ENCODE measurements at places on chromosomes 16 and 17.

- DNase-seq: peak; percentile 91
Measured at GRCh38 chr17:78925234-78925633, at the start of gene TIMP2. Gene TIMP2, minus strand, starts transcription at chr17:78925387. Its CDS starts 299 bp downstream, at chr17:78925088.

DNA sequence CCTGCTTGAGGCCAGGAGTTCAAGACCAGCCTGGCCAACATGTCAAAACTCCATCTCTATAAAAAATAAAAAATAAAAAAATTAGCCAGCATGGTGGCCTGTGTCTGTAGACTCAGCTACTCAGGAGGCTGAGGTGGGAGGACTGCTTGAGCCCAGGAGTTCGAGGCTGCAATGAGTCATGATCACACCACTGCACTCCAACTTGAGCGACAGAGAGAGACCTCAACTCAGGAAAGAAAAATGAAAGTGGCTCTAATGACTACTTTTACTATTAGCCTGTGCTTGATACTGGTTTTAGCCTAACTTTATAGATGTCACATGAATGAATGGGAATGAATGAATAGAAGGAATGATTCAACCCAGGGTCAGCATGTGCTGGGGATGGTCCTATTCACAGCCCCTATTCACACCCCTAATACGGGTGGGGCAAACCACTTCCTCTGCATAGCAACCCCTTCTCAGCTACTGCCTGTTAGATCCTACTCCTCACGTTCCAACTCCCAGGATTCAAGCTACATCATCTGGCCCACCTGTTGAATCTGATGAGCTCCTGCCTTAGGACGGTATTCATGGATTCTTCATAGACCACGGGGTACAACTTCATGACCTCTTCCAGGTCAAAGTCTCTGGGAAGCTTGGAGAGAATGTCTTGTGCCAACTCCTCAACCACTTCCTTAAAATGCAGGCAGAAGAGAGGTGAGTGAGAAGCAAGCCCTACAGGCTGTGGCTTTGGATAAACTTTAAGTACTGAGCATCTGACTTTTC lies 40.5 kb downstream of the LYRM1 start:
- DNase-seq: no peak

DNA sequence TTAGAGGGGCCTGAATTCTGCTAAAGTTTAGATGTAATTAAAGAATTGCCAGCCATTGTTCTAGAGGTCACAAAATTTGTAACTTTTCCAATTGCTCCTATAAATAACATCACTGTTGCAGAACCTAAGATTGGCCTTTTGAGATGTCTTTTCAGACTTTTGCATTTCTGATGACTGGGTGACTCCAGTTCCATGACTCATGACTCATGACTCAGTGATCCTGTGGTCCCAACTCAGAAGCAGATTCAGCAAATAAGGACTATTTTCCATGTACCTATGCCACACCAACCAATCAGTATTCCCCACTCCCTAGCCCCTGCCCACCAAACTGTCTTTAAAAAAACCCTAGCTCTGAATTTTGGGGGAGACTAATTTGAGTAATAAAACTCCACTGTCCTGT lies 740.9 kb downstream of the CDH8 start:
- DNase-seq: no peak

DNA sequence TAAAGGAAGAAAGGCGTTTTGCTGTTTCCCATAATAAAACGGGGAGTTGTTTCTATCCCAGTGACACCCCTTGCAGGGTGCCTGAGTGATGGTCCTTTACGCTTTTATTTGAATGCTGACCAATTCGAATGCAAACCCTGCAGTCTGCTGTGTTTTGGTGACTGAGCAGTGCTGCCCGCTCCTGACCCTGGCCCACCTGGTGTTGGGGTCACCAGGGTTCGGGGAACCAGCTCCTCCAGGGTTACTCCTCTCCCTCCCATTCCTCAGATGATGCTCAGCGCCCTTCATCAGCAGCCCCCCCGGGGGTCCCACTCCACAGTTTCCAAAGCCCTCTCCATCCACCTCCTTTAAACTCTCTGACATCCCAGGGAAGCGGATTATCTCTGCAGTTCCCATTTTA lies 6.0 kb downstream of the CA4 start:
- DNase-seq: no peak

DNA sequence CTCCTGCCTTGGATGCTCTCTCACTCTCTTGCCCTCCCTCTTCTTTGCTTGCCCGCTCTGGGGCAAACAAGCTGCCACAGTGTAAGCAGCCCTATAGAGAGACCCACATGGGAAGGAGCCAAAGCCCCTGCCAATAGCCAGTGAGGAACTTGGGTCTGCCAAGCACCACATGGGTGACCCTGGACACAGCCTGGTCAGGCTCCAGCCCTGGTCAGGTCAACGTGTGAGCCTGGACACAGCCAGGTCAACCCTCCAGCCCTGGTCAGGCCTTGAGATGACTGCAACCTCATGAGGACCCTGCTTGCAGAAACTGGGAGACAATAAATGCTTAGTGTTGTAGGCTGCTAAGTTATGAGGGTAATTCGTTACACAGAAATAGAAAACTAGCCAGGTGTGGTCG lies 14.3 kb upstream of the PHOSPHO1 start:
- DNase-seq: no peak

- no peak for DNase-seq
Measured at GRCh38 chr16:68309799-68310198, 947 bp downstream of the SLC7A6OS start.

- DNase-seq: no peak
Measured at GRCh38 chr17:68634345-68634876, 33.2 kb upstream of the FAM20A start.

GRCh38 chr16:23498863-23499262 lies 11.4 kb downstream of the GGA2 start:
- DNase-seq: no peak

GRCh38 chr16:56258508-56259424 lies 67.5 kb downstream of the GNAO1 start:
- DNase-seq: no peak

GRCh38 chr16:11530171-11530940 lies 56.4 kb downstream of the LITAF start:
- DNase-seq: no peak

DNA sequence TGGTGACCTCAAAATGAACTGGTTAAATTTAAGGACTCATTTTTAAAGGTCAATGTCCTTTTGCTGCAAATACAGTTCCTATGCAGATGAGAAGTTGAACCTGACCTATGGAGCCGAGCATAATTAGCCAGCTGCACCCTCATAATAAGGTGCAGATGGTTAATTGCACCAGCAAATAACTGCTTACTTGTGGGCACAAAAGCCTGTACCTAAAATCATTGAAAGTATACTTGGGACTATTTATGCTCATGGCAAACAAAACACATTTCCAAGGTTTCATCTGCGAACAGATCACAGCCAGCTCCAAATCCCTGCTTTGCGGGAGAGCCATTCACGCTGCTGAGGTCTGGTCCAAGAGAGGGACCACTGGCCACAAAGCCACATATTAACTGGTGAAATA lies 13.0 kb downstream of the HYDIN start:
- no peak for DNase-seq

DNA sequence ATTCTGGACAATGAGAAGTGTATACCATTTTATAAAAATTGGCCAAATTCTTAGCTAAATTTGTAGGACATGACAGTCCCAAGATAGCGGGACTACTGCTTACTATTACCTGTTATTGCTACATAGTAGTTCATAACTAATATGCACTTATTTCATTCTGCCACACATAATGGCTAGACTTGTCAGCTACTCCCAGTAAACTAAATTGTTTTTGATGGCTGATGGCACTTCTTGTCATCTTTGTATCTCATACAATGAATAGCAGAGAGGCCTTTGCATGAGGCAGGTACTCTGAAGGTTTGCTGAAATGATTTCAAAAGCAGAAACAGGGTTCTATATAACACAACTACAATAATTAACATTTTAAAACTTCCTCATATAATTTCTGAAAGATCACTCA lies 44.0 kb downstream of the ITFG1 start:
- DNase-seq: no peak

DNA sequence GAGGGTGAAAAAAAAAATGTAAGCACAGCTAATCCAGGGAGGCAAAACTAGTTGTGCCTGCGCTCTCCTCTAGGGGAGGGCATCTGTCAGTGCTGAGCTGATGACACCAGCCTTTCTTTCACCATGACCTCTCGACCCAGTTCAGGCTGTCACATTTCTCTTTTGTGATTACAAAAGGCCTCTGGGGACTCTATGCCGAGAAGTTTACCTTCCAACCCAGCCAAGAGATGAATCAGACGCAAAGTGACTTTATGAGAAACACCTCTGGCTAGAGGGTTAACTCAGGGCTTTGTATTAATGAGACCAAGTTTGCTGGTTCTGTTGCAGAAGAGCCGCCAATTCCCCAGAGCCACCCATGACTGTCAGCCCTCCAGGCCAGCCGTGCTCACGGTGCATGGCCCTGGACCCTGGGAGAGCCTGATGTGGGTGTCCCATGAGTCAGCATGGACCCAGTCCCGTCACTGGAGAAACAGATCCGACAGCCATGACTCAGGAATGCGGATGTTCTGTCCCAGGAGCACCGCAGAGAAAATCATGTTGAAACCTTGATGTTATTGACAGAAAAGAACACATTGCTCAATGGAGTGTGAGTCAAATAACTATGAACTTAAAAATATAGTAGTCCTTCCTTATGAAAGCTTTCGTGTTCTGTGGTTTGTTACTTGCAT lies 437.2 kb downstream of the HS3ST3B1 start:
- no peak for DNase-seq

DNA sequence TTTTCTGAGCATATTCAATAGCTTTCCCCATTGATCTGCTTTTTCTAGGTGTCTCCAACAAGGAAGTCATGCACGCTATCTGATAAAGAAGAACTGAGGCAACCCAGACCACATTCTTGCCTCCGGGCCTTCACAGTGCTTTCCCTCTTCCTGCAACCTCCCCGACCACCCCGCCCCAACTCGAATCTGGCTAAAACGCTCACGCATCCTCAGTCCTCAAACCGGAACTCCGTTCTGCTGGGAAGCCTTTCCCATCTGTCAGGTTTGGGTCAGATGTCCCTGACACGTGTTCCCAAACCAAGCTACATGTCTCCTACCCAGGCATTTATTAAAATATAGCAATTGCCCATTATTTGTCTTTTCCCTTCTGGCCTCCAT lies 112.7 kb downstream of the VPS53 start:
- no peak for DNase-seq

- no peak for DNase-seq
Measured at GRCh38 chr17:66538776-66539175, 236.4 kb downstream of the PRKCA start.

DNA sequence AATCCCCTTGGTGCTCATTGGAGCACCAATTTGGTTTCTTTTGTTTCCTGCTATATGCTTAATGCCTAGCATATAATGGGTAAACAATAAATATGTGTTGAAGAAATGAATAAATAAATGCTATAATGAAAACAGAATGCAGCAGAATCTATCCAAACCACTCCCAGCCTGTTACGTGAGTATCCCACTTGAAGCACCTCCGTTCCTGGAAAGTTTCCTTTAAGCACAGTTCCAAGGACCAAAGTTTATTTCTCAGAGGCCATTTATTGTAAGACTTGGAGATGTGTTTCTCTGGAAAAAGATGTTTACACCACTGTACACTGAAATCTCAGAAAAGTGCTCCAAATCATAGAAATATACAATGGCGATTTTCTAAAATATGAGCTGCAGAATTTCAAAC lies 187.0 kb downstream of the SOX9 start:
- DNase-seq: no peak

DNA sequence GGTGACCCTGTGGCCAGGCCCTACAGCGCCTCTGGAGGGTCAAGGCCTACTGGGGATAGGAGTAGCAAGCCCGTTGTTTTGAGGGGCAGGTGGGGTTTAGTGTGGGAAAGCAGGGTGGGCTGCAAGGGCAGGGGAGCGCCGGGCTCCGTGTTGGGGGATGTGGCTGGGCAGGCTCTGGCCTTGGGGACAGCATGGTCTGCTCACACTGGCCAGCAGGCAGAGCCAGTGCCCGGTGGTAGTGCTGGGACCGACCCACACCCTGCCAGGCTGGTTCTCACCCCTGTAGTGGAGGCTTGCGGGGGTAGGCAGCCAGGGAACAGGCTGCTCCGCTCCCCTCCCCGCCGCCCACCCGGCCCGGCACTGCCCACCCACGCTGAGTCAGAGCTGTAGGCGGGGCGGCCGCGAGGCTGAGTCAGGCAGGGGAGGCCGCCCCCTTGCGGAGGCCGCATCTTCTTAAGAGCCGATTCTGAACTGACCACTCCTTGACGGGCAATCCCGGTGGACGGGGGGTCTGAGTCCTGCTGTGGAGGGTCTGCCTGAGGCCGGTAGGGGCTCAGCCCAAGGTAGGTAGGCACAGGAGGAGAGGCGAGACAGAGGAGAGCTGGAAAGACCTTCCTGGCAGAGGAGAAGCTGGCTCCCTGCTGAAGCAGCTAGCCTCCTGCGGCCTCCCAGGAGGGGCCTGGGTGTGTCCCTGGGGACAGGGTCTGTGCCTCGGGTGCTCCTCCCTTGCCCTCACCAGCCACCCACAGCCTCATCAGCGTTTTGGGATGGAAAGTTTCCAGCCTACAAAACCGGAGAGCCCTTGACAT lies 62.4 kb downstream of the BAIAP2 start:
- peak; percentile 85 for DNase-seq

DNA sequence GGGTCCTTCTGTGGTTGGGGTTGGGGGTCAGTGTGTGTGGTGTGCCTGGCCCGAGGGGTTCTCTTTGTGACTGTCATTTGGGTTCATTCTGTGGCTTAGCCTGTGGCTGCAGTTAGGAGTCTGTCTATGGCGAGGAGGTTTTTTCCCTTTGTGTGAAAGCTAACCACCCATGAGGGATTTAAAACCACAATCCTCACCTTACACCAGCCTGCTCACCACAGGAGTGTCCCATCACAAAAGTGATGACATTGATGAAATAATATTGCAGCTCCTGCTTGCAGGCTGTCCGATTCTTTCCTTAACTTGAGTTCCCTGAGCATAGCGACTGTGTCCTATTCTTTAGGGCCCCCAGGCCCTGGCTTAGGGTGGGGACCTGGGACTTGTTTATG lies 113.6 kb downstream of the RAP1GAP2 start:
- no peak for DNase-seq

DNA sequence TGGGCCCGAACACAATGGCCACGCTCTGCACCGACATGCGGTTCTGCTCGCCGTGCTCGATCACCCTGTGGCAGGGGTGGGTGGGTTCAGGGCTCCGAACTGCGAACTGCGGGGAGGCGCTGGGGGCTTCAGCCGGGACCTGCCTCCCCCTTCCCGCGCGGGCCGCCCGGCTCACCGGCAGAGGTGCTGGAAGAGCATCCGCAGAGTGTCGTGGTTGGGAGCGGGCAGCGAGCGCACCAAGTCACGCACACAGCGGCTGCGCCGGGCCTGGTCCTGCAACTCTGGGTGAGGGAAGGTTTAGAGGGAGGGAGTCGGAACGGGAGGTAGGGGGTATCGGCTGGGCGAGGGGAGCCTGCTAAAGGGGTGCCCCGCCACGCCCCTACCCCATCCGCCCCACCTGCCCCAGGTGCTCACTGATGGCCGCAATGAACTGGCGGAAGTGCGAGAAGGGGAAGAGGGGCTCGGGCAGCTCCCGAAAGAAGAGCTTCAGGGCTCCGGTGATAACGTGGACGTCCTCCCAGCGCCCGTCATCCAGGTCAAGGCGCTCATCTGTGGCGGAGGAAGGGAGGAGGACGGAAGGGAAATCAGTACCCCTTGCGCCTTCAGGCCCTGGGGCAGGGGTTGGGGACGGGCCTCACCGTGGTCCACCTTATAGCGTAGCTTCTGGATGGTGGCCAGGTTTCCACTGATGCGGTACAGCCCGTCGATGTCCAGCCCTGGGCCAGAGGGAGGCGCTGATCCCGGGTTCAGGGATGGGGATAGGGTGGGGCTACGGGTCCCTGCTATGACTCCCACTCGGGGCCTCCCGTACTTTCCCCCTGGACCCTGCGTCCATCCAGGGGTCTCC lies 36.9 kb downstream of the ARHGAP27 start:
- no peak for DNase-seq
